ENCODE measurements at places on chromosomes 1 and 21.

GRCh38 chr1:67368046-67368514 is 60.4 kb downstream of the IL12RB2 start:
- no peak for DNase-seq

- no peak for DNase-seq
Observed at GRCh38 chr21:32132881-32133280, 146.0 kb downstream of the MIS18A start.

DNA sequence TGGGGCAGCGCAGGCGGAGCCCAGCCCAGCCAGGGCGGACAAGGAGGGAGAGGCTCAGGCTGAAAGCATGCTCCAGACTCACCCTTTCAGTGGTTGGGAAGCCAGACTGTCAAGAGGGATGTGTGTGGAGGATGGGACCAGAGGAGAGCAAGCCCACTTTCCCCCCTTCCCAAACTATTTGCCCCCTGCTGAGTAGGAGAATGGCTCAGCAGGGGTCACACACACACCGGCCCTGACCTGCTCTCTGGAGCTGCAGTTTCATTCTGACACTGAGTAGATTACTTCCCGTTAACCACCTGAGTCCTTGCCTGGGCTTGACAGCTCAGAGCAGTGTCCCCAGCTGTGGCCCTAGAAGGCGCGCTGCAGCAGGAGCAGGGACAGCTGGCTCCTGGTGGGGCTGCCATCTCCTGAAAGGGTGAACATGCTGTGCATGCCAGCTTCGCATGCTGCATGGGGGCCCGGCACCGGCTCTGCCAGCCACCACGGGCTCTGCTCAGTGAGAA is 51.6 kb upstream of the CNTN2 start:
- DNase-seq = no peak

GRCh38 chr1:175576865-175577264 is 166.5 kb downstream of the TNR start:
- DNase-seq = no peak

GRCh38 chr21:29316029-29316742 is 17.5 kb downstream of the BACH1 start:
- no peak for DNase-seq

GRCh38 chr1:20271498-20272400 is 18.9 kb upstream of the VWA5B1 start:
- peak; percentile 18 for DNase-seq

- DNase-seq = no peak
Observed at GRCh38 chr1:157659576-157660247, 40.9 kb downstream of the FCRL3 start.

GRCh38 chr21:19540287-19540686 is 1136.7 kb upstream of the TMPRSS15 start:
- DNase-seq = no peak

- DNase-seq = no peak
Observed at GRCh38 chr21:34184232-34184631, 110.9 kb downstream of the MRPS6 start.

- DNase-seq = peak; percentile 96
Observed at GRCh38 chr1:19010995-19011844, 54.7 kb upstream of the IFFO2 start.

GRCh38 chr1:34100332-34100731 is 64.7 kb downstream of the CSMD2 start:
- DNase-seq = no peak

DNA sequence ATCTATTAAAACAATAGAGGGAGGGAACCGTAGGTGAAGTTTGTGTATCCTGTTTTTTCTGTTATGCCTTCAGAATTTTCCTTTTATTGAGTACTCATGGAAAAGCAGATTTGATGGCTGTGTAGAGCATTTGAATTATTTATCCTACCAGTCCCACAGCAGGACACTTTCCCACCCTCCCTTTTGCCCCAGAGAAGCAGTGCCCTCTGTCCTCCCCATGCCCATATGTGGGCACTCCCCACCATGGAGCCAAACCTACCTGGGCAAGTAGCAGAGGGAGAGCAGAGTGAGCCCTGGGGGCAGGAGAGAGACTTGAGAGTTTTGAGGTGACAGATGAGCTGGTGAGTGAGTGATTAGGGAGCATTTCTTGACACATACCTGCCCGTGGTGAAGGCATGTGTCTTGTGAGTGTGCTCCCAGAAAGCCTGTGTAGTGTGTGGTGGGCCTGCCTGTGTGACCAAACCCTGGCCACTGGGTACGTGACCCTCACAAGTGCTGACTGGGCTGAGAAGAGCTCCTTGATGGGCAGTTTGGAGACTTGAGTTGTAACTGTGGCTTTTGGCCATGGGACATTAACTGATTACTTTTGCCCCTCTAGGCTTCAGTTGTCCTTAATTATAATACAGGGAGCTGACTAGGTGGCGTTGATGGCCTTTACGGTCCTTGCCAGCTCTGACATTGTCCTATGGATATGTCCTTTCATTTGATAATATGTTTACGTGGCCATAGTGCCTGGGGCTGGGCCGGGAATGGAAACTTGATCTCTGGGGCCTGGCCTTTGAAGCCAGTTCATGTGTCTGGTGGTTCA is 3.6 kb downstream of the PSEN2 start:
- DNase-seq = no peak
